ENCODE measurements at places on chromosomes 12 and 14.

GRCh38 chr12:49616533-49617219, 6.7 kb upstream of the PRPF40B start:
- DNase-seq: no peak

DNA sequence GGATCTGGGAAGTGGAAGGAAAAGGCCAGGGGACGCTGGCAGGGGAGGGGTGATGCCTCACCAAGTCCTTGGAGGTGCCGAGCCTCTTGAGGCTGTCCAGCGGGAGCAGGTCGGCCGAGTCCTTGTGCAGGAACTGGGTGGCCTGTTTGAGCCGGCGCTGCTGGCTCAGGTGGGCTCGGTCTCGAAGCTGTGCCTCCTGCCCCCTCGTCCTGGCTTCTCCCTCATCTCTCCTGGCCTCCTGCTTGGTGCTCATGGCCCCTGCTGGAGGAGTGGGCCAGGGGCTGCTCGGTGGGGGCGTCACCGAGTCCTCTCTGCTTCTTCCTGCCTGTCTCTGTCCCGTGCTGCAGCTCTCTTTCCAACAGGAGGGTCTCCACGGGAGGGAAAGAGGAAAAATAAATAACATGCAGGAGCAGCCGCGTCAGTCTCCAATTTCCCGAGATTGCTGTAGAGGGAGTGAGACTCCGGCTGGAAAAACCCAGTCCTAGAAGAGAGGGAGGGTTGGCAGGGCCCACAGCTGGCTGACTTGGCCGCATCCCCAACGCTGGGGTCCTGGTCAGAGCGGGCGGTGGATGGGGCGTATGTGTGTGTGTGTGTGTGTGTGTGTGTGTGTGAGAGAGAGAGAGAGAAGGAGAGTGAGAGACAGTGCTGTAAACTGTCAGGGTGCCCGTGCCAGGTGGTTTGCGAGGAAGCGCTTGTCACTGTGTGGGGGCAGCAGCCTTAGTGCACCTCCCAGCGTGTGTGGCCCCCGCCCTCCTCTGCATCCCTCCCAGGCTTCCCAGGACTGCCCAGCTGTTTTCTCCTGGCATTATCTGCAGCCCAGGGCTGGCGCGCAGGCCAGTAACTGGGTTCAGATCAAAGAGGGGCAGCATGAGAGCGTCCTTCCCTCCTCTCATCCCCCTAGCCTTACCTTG, at the start of gene NRIP2:
TSS of gene NRIP2 (minus strand) at position 455 of the 911 bp plus-strand sequence. CDS start at position 403, 52 bp downstream.
- no peak for DNase-seq

DNA sequence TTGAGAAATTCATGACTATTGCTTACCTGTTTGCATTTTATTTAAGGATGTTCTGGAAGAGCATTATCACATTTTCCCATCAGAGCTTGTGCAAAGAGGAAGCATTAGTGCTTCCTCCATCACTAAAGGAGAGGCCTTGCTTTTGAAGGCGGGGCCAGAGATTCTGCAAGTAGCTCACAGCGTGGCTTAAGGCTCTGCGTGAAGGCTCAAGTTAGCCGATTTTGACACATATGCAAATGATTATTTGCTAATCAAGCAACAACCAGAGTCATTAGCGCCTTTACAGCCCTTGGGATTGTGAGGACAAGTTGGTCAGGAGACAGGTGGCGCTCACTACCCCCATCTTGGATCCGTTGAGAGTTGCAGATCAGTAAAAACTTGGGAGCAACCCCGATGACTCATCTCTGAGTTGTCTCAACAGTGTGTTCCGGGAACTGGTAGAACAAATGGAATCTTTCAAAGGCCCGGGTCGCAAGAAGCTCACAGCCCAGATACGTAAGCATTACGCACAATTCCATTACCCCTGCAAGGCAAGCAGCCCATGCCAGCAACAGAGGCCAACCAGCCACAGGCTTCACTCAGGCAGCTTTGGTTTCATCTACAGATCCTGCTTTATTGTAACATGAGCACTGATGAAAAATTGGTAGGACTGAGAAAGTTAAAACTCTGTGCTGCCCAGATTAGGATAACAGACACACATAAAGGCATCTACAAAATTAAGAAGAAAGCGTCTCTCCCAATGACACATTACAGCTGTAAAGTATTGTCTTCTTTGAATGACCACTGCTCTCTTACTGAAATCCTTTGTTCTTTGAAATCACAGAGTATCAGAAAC, 34.9 kb upstream of the SPTSSA start:
- DNase-seq: no peak

GRCh38 chr14:60151715-60152114, 13.5 kb downstream of the DHRS7 start:
- peak; percentile 89 for DNase-seq

GRCh38 chr14:48616931-48617330, 941.5 kb upstream of the MDGA2 start:
- DNase-seq: no peak

DNA sequence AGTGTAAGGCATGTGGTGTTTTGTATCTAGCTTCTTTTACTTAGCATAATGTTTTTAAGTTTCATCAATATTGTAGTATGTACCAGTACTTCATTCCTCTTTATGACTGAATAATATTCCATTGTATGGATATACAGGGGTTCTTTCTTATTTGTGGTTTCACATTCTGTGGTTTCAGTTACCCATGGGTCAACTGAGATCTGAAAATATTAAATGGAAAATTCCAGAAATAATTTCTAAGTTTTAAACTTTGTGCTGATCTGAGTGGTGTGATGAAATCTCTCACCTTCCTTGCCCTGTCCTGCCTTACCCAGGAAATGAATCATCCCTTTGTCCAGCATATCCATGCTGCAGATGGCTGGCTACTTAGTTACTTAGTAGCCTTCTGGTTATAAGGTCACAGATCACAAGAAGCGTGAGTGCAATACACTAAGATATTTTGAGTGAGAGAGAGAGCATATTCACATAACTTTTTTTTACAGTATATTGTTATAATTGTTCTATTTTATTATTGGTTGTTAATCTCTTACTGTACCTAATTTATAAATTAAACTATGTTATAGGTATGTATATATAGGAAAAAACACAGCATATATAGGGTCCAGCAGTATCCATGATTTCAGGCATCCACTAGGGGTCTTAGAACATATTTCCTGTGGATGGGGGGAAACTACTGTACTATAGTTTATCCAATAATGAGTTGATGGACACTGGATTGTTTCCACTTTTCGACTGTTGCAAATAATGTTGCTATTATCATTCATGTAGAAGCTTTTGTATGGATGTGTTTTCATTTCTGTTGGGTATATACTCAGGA, 59.6 kb upstream of the LRTM2 start:
- DNase-seq: no peak

DNA sequence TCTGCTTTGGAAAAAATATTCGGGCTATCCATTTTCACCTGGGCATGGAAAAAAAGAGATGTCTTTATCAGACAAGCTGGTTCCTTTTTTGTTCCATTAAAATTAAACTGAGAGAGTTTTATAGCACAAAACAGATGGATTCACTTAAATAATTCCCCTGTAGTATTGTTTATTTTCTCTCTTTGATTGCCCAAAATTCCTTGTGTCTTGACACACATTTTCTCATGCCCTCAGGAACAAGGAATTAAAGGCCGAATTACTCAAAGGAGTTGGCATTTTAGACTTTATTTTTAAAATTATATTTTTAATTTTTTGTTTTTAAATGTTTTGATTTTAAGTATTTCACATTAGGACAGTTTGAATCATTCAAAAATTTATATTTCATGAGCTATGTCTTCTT, 69.6 kb upstream of the SLCO1C1 start:
- no peak for DNase-seq

DNA sequence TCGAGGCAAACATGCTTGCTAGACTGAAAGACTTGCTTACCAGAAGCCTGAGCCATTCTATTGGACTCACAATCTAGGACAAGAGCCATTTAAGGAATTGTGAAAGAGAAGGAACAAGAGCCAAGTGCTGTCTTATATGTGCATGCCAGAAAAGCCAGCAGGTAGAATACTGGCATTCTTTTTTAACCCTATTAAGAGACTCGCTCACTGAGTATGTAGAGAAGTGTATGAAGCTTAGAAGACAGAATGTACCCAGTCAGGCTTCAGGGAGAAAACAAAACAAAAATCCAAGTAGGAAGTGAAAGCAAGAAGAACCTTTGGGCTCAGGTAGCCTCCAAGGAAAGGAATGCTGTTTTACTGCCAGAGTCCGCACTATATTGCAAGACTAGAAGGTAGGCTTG, 65.9 kb downstream of the DCAF5 start:
- no peak for DNase-seq

- no peak for DNase-seq
These were observed 153.7 kb upstream of the IGF1 start for GRCh38 chr12:102633981-102634605.

DNA sequence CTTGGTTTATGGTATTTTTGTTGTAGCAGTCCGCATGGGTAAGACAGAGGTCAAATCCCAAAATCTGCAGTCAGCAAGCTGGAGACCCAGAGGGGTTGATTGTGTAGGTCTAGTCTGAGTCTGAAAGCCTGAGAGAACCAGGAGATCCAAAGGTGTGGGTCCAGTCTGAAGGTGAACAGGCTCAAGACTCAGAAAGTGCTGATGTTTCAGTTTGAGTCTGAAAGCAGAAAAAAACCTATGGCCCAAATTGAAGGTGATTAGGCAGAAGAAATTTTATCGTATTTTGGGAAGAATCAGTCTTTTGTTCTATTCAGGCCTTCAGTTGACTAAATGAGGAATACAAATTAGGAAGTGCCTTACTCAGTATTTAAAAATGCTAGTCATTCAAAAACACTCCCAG, 807.8 kb upstream of the FOXG1 start:
- no peak for DNase-seq

DNA sequence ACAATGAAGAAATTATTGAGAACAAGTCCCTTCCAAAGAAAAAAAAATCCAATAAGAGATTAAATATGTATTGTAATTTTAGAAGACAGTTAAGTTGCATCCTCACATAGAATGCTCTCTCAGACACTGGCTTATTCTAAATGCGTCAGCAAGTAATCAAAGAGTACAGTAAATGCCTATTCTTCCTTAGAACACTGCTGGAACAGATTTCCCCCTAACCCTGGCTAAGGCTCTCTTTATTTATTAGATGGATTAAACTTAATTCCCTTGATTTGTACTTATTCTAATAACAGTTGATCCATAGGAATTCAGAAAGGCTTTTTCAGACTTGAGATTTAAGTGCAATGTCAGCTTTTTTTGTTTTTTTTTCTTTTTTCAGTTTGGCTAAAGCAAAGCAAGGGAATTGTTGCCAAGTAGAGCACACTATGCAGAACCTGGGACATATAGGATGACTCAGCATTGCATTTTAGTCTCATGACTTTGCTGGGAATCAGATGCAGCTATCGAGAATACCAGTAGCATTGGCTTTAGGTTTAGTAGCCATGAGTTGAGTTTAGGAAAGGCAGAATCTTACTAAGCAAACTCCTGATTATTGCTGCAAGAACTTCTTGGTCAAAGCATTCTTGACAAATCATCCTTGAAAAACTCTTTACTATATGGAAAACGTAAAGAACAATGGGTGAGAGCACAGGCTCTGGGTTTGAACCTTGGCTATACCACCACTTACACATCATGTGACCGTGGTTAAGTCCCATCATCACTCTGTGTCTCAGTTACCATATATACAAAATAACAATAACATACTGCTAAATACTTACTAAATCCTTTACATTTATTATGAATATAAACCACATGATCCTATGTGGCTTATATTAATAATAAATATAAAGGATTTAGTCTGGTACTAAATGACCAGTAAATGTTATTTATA, 26.7 kb downstream of the MED21 start:
- no peak for DNase-seq

- DNase-seq: no peak
These were observed 299.5 kb upstream of the RPL10L start for GRCh38 chr14:46951103-46951502.

GRCh38 chr12:124888260-124888659, 24.6 kb upstream of the SCARB1 start:
- no peak for DNase-seq

DNA sequence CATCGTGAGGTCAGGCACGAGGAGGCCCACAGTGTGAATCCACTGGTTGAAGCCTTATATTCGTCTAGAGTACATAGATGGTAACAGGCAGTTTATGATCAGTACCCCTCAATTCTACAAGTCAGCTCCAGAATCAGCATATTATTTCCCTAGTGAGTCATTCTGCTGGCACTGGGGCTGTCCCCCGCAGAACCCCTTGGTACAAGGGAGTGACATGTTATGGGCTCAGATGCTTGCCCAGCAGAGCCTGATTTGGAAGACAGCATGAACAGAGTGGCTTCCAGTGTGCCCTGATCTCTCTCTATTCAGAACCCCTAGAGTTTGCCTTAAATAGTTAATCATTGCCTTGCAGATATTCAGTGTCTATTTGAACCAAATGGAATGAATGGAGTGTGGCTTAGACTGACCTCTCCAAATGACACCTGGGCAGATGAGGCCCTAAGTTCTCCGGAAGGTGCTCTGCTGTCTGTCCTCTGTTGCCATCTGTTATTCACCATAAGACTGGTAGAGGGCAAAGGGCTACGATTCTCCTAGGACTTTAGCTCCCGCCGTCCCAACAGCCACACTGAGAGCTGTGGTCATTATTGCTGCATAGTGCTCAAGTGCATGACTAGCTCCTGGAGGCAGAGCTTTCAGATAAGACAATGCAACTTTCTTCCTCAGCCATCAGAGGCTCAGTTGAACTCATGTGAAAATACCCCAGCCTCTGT, 41.1 kb downstream of the CACNA2D4 start:
- DNase-seq: no peak

DNA sequence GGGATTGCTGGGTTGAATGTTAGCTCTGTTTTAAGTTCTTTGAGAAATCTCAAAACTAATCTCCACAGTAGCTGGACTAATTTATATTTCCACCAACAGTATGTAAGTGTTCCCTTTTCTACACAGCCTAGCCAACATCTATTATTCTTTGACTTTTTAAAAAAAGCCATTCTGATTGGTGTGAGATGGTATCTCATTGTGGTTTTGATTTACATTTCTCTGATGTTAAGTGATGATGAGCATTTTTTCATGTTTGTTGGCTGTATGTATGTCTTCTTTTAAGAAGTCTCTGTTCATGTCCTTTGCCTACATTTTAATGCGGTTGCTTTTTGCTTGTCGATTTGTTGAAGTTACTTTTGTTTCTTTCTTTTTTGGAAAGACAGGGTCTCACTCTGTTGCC, 301.1 kb upstream of the OR4E1 start:
- DNase-seq: no peak

GRCh38 chr14:52988139-52988538, 37.3 kb upstream of the FERMT2 start:
- DNase-seq: no peak

DNA sequence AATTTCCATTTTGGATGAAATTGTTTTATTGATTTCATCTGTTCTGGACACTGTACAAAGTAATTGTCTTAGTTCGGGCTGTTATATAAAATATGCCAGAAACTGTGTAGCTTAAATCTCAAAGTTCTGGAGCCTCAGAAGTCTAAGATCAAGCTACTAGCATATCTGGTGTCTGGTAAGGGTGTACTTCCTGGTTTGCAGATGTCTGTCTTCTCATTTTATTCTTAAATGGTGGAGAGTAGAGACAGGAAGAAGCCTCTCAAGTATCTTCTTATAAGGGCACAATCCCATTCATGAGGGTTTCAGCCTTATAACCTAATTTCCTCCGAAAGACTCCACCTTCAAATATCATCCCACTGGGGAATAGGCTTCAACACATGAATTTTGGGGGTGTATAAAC, 51.3 kb downstream of the MON2 start:
- DNase-seq: no peak
